Cortex of kidney (tissue), 1 donor: ENCODE measurements at places on chromosomes 5 and 9.

DNA sequence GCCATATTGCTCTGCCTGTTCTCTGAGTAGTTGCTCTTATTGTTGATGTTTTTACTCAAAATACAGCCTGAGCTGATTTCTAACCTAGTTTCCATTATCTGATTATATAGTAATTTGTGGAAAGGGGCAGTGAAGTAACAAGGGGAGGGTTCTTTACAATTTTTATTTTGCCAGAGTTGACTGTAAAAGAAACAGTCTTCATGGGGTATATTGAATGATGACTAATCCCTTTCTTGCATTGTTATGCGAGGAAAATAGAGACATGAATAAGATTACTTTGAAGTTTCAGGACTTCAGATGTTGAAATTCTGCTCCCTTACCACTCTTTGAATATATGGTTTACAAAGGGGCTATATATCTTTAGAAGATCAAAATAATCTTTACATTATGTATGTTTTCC lies 9.1 kb upstream of the LRRC70 start:
- DNase-seq, result no peak

DNA sequence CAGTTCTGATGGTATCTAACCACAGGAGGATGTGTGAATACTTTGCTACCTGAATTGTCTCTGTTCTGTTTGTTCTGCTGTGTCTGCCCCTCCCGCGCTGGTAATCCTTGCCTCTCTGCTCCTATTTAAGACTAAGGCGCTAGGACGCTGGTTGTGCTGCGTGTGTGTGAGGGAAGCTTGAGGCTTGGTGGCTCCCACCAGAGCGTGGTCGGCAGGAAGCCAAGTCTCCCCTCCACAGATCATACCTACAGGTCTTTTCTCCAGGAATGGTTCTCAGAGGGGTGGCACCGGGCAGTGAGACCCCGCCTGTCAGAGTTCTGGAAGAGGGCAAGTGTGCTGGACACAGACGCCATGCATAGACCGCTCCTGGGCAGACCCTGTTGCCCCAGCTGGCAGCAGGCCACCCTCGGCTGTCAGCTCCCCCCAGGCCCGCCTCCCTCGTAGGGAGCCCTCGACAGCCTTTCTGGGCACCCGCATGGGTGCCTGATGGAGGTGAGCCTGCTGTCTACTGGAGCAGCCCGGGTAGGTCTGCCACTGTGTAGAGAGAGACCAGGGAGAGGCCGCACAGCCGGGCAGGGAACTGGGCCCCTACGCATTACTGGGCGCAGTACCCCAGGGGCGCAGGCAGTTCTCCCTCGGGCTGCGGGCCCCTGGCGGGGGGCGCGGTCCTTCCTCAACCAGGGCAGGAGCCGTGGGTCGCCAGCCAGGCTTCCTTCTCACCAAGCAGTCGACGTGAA lies 53.4 kb upstream of the ROR2 start:
- DNase-seq, result no peak

DNA sequence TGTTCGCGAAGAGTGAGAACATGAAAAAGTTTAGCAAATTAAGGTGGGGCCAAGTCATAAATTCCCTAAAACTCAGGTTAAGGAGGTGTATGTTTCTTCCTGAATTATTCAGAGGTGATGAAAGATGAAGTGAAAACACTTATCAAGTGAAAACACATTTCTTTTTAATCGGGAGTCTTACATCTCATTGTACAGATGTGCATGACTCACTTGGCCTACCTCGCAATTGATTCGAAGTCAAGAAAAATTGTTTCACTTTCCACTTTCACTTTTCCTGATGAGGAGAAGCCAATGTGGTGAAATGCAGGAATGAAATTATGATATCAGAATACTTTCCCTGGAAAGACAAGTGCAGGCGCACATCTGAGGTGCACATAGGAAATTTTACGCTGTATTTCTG lies 78.7 kb downstream of the SLC25A46 start:
- no peak for DNase-seq

DNA sequence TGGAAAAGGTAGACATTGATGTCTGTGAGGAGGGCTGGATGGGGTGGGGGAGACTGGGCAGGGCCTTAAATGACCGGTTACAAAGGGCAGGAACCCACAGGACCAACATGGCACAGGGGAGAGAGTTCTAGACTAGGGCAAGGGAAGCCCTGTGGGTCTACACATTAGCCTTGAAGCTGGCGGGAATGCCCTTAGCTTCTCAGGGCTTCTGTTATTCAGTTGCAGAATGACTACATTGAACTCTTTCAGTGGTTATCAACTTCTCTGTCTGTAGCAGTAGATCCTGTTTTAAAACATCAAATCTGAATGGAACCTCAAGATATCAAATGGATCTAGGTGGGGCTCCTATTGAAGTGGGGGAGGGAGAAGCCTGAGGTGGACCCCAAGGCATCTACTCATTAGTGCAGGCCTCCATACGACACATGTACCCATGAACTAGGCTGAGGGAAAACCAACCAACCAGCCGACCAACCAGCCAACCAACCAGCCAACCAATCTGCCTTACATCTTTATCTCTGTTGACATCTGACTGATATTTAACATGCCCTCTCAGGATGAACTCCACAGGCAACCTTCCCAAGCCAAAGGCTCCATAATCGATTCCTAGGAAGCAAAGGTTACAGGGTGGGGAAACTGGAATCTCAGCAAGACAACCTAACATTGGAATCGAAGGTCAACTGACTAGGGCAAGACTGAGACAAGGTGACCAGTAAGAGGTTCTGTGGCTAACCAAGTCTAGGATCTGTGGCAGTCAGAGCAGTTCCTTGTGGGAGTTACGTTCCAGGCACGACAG lies 48.3 kb downstream of the DAP start:
- DNase-seq, result no peak

DNA sequence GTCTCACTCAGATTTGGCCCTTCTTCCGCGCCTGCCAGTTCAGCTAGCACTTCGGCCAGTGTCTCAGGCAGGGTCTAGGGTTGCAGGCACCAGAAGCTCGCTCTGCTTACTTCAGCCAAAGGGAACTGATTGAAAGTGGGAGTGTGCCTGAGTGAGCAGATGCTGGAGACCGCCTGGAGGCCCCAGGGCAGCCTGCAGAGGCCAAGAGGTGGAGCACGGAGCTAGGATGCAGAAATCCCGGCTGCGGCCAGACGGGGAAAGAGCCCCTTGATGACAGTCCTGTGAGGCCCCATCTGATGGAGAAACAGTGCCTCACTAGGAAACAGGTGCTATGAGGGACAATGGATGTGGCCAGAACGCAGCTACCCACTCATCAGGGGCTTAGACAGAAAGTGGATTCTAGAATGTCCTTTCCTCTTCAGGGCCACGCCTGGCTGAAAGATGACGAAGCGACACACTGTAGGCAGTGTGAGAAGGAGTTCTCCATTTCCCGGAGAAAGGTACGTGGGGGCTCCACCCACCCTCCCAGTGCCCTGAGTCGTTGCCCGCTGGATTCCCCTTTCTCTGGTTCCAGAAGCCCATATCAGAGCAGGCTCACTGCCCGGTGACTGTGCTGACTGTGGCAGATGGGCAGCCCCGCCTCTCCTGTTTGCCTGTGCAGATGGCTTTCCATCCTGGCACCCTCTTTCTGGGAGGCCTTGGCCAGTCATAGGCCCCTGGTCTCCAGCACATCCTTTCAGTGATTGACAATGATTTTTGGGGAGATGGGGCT lies 16.1 kb downstream of the HNRNPH1 start:
- DNase-seq, result no peak

DNA sequence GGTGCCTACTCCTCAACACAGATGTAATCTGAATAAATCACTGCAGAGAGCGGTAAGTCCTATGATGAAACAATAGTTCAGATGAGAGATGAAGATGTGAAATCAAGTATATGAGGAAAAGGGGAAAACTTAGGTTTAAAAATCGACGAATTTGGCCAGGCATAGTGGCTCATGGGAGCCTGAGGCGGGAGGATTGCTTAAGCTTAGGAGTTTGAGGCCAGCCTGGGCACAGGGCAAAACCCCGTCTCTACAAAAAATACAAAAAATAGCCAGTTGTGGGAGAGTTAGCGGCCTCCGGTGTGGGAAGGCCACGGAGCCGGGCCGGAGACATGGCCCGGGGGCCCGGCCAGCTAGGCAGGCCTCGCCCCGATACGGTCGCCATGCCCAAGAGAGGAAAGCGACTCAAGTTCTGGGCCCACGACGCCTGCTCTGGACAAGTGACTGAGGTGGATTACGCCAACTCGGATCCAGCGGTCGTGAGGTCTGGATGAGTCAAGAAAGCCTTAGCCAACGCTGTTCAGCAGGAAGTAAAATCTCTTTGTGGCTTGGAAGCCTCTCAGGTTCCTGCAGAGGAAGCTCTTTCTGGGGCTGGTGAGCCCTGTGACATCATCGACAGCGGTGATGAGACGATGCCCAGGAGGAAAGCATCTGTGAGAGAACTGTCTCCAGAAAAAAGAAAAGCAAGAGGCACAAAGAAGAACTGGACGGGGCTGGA lies 62.8 kb upstream of the SUB1 start:
- DNase-seq, result no peak

- no peak for DNase-seq
These were observed 119.7 kb downstream of the ACTBL2 start for GRCh38 chr5:57362951-57363350.

GRCh38 chr5:118378959-118379358 lies 609.4 kb downstream of the DTWD2 start:
- DNase-seq, result no peak

DNA sequence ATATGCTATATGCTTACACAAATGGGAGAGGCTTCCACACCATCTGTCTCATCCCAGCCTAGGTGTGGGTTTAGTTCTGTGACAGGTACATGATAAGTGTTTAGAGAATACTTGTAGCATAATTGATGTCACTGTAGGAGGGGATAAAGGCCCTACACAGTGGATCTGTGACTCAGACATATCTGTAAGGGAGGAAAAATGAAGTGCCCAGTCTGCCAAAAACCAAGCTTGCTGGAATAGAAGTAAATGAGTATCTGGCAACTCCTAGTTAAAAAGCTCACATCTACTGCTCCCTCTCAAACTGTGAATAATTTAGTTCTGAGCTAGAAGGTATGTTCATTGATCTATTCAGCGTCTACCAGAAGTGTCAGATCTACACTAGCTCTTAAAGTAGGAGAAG lies 38.9 kb upstream of the FAM174A start:
- no peak for DNase-seq

- DNase-seq, result no peak
These were observed 344.0 kb downstream of the PTPRD start for GRCh38 chr9:10268531-10269485.

DNA sequence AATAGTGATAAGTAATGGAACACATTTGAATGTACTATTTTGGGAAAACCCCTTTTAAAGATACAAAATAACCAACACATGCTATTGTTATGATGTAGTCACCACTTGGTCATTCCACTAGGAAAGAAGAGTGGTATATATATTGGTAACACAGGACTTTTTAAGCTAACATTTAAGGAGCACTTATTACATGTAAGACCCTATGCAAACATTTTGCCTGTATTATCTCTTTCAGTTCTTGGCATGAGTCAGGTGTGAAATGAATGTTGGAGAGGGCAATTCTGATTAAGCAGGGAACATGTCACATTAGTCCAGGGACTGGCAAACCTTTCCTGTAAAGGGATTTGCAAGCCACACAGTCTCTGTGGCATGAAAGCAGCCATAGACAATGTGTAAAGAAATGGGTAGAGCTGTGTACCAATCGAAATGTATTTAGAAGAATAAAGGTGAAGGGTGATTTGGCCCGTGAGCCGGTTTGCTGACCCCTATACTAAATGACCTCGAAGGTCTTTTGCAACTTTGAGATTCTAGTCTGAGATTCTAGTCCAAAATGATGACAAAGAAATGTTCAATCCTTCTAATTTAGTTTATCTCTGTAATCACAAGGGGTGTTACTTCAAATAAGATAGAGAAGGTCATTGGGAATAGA lies 15.3 kb downstream of the ABLIM3 start:
- DNase-seq, result no peak

DNA sequence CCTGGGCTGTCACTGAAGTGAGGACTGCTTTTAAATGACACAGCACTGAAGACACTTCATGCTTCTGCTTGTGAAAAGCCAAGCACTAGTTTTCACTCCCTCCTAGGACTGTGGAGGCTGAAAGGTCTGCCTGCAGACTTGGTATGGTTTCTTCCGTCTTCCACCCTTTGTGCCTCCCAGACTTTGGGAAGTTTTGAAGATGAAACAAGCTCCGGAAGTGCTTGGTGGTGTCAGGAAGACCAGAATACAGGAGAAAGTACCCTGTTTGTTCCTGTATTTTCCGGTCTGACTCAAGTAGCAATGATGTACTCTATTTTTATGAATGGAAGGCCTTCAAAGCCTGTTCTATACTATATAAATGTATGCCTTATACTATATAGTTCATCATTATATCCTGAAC lies 222.7 kb downstream of the PDZD2 start:
- DNase-seq, result no peak

- no peak for DNase-seq
These were observed 229.1 kb downstream of the IRX2 start for GRCh38 chr5:2522372-2522771.

GRCh38 chr5:109035436-109035835 lies 287.7 kb downstream of the FER start:
- no peak for DNase-seq

GRCh38 chr5:171906703-171907590 lies 99.5 kb downstream of the FBXW11 start:
- DNase-seq, result no peak

DNA sequence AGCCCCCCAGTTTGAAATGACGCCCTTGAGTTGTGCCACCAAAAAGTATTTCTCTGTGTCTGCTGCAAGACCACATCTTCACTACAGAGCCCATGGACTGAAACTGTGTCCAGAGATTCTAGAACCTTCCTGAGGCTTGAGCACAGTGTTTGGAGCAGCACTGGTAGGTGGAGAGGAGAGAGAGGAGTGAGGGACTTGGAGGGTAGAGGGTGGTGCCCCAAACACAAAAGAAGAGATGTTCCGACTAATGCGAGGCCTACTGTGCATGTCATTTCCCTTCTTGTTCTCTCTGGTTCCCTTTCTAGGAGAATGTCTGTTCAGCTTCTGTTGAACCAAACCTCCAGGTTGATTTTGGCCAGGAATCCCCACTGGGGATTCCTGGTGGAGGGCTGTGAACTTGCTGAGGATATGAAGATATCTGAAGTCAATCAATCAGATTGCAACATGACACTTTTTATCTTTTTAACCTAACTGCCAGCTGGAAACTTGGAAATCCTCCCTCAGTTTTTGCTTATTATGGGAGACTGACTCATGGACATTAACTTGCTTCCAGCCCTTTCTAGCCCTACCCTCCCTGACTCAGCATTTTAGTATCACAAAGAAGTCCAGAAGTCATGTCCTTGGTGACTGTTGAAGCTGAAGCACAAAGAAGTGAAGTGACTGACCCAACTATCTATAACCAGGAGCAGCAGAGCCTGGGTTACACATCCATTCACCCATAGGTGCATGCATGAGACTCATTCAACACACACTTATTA lies 154.5 kb downstream of the NR3C1 start:
- no peak for DNase-seq

GRCh38 chr5:142474431-142475094 lies 149.7 kb upstream of the SPRY4 start:
- DNase-seq, result no peak

DNA sequence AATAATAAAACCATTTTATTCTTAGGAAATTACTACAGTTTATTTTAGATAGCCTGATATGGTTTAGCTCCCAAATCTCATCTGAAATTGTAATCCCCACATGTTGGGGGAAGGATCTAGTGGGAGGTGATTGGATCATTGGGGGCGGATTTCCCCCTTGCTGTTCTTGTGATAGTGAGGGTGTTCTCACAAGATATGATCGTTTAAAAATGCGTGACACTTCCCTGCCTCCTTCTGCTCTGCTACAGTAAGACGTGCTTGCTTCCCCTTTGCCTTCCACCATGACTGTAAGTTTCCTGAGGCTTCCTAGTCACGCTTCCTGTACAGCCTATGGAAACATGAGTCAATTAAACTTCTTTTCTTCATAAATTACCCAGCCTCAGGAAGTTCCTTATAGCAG lies 122.4 kb upstream of the FGF10 start:
- no peak for DNase-seq

- DNase-seq, result no peak
These were observed 71.4 kb downstream of the LRSAM1 start for GRCh38 chr9:127522727-127523126.
